ENCODE measurements at places on chromosomes 11 and 22.
A peak's percentile ranks its signal among the peaks of the same experiment; 100 is the strongest.

- DNase-seq = no peak
These were observed 8.0 kb upstream of the OR52L1 start for GRCh38 chr11:5994791-5995190.

- DNase-seq = no peak
These were observed 223.8 kb downstream of the CTTN start for GRCh38 chr11:70622091-70622490.

DNA sequence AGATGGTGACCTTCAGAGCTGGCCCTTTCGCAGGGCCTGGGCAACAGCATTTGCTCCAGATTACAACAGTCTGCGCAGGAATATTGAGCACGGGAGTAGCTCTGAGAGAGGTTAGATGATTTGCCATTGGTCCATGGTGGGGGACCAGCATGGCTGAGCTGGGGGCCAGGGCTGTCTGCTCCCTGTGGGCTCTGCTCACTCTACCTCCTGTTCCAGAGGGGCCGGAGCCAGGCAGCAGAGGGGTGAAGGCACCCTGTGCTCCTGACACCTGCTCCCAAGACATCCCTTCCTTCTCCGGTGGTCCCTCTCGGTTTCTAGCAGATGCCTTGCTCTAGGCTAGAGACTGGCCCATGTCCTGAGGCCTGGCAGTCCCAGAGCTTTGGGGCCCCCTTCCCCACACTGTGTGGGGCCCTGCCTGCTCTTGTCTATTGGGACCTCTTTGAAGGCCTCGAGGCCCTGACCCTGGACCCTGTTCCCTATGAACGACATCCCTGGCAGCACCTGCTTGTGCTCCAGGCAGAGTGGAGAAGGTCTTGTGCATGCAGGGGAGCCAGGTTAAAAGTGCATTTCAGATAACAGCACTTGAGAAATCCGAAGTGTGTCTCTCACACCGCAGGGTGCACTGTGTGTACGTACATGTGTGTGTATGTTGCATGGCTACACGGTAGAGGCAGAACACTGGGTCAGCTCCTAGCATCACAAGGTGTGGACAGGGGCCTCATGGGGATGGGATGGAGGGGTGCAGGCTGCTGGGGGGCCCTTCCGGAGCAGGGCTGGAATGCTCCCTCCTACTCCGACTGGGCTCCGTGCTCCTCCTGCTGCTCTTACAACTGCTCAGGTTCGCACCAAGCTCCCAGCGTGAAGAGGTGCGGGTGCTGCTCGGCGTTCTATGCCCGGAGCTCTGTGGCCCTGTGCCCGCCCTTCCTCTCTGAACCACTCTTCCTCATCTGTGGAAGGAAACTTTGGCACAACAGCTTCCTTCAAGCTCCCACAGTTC lies 123.3 kb upstream of the B3GAT1 start:
- no peak for DNase-seq

GRCh38 chr22:46043816-46044620 lies 67.1 kb upstream of the WNT7B start:
- DNase-seq = peak; percentile 61

DNA sequence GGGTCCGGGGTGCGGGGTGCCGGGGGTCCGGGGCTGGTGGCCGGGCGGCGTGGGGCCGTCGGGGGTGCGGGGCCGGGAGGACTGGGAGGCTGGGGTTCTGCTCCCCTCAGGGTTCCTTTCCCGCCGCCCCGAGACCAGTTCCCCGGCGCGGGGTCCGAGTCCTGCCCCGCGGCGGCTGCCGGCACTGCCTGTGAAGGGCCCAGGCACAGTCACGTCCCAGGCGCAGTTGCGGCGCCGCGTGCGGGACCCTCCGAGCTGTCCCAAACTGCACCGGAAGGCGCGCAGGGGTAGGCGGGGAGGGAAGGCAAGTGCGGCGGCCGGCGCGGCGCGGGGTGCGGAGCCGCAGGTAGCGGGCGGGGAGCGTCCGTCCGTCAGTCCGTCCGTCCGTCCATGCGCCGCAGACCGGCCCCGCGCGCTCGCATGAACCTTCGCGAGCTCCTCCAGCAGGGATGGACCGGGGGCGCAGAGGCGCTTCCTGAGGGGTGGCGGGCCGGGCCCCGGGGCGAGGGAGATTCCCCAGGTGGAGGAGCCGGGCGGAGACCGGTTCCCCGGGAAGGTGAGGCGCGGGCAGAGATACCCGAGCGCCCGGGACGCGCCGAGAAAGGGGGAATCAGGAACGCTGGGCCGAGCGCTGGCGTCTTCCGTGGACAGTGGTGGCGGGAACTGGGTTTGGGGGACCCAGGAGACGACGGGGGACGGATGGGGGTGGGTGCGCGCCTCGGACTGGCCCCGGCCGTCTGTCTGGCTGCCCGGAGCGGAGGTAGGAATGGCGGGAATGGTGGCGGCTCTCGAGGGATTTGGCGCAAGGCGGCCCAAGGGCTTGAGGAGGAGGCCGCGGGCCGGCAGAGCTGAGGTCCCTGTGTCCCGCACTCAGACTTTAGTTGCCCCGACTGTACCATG lies 3.1 kb upstream of the ADORA2A start:
- DNase-seq = no peak

GRCh38 chr11:17076517-17077239 lies 789 bp downstream of the RPS13 start:
- no peak for DNase-seq

GRCh38 chr11:35709376-35709775 lies 46.8 kb downstream of the TRIM44 start:
- DNase-seq = no peak

DNA sequence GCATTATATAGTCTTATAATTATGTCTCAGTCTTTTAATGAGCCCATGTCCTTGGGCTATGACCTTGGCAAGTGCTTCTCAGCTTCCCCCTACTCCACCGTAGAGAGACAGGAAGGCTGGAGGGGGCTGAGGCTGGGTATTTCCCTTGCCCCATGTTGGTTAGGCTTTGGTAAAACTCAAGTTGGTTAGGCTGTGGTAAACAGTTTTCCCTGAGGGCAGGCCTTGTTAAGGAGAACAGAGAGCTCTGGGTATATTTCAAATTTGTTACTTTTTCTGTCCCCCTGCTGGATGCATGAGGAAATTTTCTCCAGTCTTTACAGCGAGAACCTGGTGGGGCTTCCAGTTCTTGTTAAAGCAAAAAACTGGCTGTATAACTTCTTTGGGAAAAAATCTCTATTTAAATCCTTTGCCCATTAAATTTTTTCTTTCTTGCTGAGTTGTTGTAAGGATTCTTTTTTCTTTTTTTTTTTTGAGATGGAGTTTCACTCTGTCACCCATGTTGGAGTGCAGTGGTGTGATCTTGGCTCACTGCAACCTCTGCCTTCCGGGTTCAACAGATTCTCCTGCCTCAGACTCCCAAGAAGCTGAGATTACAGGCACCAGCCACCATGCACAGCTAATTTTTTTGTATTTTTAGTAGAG lies 12.2 kb upstream of the DCHS1 start:
- DNase-seq = no peak

DNA sequence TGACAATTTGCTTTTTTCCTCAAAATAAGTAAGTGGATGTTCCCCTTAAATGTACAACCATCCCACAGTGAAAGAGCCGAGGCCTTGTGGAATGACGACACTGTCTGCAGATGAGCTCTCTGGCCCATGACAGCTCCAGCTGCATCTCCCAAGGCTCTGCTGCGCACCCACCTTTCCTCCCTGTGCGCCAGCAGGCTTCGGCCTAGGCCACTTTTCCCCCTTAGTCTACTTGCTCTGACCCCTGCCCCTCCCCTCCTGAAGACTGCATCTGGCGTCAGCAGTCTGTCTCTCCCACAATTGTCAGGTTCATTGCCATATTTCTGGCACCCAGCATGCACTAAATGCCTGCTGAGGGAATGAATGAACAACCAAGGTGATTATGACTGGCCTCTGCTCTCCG lies 2.0 kb downstream of the TOP3B start:
- DNase-seq = no peak

DNA sequence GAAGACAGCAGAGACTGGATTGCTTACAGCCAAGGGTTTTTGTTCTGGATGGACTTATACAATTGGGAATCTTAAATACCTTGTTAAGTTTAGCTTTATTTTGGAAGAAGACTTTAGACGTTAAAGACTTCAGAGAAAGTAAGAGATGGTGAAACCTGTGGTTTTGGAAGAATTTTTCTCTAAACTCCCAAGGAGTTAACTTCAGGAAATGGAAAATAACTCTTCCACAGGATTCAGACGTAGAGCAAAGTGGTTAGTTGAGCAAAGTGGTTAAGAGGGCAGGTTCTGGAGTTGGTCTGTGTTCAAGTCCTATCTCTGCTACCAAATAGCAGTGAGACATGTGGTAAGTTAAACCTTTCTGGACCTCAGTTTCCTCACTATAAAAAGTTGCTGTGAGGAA lies 12.8 kb downstream of the PITPNB start:
- no peak for DNase-seq

DNA sequence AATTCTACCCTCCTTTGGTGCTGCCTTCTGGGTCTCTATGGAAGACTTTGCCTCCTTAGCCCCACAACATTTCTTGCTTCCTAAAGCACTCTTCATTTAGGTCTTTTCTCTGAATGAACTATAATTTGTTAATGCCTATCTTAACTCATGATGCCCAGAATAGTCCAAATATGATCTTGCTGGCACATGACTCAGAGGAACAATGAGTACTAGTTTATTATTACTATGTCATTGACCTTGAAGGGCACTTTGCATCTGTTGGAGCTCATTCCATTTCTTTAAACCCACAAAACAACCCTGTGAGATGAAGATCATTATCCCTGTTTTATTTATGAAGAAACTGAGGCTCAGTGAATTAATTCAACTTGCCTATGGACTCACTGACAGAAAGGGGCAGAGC lies 320.2 kb upstream of the PLET1 start:
- DNase-seq = no peak

DNA sequence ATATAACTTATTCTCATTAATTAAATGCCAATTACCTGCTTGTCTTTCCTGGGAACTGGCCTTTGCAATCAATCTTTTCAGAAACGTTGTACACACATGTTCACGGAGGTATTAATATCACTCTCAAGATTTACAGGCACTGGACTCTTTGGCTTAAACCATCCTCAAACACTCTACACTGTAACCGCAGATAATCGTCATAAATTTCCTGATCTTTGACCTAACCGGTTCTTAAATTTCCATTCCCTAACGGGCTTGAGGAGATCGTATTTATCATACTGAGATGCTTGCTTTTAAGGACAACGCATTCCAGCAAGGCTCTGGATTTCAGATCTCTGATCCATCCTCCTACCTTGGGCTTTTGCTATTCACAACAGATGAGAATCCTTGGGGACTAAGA lies 72.8 kb downstream of the ARL14EP start:
- no peak for DNase-seq

DNA sequence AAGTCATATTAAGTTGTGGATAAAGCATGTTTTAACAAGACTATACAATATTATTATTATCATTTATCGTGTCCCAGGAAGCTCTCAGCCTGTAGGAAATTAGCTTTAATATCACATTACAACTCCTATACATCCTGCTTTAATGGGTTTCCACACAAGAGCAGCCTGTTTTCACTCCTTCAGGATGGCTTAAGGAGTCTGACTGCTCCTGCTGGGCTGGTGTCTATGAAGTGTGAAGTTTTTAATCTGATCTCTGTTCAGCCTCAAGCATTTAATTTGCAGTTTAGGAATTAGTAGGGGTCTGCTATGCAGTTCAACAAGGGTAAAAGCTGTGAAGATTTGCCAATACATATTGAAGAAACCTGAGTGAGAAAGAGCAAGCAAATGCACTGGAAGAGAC lies 653.4 kb upstream of the LRRC4C start:
- DNase-seq = no peak

GRCh38 chr11:44581246-44581645 lies 15.8 kb downstream of the CD82 start:
- DNase-seq = no peak

DNA sequence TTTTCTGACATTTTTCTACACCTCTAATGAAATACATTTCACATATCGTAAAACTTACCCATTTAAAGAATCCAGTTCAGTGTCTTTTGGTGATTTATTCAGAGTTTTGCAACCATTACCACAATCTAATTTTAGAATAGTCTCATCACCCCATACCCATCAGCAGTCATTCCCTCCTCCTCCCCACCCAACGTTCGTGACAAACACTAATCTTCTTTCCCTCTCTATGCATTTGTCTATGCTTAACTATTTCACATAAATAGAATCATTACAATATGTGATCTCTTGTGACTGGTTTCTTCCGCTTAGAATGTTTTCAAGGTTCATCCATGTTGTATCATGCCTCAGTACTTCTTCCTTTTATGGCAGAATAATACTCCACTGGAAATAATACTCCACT lies 9.5 kb downstream of the TTC28 start:
- no peak for DNase-seq

- no peak for DNase-seq
These were observed 27.7 kb upstream of the TP53I11 start for GRCh38 chr11:44978274-44978960.

- DNase-seq = no peak
These were observed 1286.5 kb upstream of the TENM4 start for GRCh38 chr11:80727315-80727714.

- DNase-seq = no peak
These were observed 3.5 kb downstream of the SCN3B start for GRCh38 chr11:123650901-123651300.

Measured in SHP77 treated with DMSO at 0.1 percent for 48 hours (cell line).